ENCODE measurements at places on chromosomes 3 and 15.

DNA sequence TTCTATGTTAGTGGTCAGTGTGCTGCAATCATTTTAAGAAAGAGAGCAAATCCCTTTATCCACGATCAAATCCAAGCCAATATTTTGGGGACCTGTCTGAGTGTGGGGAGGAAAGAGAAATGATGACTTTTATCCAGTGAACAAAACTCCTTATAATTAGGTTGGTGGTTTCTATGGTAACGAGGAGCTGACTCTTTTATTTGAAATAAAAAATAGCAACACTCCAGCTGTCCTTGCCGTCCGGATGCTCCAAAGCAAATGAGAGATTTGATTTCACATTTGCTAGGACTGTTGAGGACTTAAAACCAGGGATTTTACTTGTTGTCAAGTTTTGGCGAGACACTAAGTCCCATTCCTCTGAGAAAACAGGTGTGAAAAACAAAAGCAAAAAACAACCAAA lies 154.0 kb upstream of the PRICKLE2 start:
- no peak for DNase-seq

GRCh38 chr3:16066545-16066944 lies 107.9 kb upstream of the GALNT15 start:
- no peak for DNase-seq

GRCh38 chr15:61474796-61475195 lies 245.7 kb upstream of the RORA start:
- DNase-seq: no peak

- DNase-seq: no peak
These were observed 283.9 kb upstream of the CTNNB1 start for GRCh38 chr3:40915346-40915865.

GRCh38 chr15:48962662-48963523 lies 826 bp downstream of the SHC4 start:
- no peak for DNase-seq

All from NCI-H1694 (cell line).